ENCODE measurements at places on chromosomes 6 and 20.

GRCh38 chr6:139653111-139653510 lies 278.7 kb upstream of the CITED2 start:
- no peak for DNase-seq

- DNase-seq, result no peak
Observed at GRCh38 chr20:56202493-56203077, 45.9 kb upstream of the MC3R start.

- no peak for DNase-seq
Observed at GRCh38 chr6:168937054-168937453, 316.6 kb downstream of the THBS2 start.

DNA sequence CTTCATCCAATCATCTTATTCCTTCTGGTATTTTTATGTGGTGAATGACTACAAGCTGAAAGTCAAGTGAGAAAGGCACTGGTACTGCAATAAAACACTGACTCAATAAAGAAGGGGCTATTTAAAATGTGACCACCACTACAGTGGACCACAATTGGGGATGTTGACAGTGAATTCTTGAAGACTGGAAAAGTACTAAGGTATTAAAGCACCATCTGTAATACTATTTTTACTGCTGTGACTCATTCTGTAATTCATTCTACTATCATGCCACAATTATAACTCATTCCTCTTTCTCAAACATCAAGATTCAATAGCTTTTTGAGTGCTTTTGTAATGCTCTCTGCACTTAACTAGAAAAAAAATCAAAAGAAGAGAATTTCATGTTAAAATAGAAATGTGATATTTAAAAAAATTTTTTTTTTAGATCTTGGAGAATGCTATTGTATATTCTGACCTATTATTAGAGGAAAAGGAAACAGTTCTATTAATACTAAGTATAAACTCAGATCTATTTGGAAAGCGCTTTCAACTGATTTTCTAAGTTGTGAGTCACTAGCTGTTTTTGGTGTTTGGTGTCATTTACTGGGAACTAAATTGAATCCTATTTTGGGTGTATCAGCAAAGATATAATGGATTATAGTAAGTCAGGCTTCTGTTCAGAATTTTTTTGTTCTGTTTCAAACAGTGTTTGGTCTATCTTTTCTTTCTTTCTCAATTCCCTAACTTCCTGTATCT lies 104.7 kb upstream of the TMEM170B start:
- DNase-seq, result no peak

DNA sequence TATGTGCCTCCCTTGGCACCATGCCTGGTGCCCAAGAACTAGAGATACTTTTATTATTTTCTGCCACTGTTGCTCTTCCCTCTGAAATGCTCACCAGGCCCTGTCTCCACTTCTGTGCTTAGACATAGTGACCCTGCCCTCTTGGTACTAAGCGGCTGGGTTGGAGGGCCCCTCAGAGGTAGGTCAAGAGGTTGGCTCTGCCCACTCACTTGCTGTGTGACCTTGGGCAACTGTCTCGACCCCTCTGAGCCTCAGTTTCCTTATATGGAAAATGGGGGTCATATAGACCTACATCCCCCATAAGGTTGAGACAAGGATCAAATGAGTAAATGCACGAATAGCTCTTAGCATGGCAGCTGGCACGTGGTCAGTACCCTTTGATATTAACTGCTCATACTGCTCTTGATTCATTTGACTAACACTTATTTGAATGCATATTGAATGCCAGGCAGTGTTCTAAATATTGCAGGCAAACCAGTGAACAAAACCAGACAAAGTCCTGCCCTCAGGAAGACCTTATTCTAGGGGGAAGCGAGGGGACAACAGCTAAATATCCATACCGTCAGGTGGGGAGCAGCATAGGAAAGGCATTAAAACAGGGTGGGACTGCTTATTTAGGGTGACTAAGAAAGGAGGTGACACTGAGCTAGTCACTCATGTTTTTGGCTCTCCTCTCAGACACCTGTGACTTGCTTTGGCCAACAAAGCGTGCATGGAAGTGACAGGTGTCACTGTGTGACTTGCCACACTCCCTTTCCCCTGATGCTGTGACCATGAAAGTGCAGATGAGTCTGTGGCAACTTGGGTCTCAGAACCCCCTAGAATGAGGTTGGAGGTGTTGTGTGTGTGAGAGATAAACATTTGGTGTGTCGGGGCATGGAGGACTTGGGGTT lies 14.3 kb upstream of the SPO11 start:
- DNase-seq, result no peak

- DNase-seq, result no peak
Observed at GRCh38 chr20:10429443-10429981, 4.5 kb downstream of the MKKS start.
